ENCODE measurements at places on chromosomes 2 and 18.

GRCh38 chr2:219789476-219789875, 162.0 kb downstream of the SLC4A3 start:
- no peak for DNase-seq

DNA sequence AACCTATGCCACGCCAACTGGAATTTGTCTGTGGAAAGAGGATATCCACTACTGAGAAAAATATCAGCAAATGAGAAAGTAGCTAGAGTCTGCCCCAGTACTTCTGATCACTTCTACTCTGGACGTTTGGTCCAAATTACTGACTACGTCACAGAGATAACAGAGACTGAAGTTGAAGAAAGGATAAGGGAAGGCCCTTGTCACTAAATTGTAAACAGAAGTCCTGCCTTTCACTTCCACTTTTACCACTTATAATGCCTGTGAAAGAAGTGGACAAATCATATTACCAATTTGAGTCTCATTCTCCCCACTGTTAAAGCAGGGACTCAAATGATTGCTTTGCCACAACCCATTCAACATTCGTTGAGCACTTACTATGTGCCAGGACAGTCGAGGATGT, 173.9 kb upstream of the ERBB4 start:
- DNase-seq = no peak

DNA sequence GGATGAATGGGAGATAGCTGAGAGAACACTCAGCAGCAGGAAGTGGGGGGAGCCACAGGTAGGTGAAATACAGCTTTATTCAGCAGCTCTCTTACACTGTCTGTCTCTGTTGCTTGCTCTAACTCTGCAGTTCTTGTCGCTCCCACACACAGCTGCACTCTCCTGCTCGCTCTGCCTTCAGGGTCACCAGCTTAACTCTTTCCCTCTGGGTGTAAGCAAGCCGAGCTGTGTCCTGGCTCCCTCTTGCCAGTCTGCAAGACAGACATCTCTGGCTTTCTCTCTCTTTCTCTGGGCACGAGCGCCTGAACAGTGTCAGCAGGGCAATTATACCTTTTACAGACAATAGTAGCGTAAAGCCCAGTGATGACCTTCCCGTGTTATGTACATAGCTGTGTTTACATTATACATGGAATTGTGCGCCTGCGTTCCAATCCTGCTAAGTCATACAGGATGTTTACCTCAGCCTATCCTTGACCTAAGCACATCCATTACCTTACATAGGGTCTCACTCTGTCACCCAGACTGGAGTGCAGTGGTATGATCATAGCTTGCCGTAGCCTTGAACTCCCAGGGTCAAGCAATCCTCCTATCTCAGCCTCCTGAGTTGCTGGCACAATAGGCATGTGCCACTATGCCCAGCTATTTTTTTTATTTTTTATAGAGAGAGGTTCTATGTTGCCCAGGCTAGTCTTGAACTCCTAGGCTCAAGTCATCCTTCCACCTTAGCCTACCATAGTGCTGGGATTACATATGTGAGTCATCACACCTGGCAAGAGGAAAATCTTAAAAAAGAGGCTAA, 57.8 kb upstream of the CHN1 start:
- DNase-seq = peak; percentile 2

DNA sequence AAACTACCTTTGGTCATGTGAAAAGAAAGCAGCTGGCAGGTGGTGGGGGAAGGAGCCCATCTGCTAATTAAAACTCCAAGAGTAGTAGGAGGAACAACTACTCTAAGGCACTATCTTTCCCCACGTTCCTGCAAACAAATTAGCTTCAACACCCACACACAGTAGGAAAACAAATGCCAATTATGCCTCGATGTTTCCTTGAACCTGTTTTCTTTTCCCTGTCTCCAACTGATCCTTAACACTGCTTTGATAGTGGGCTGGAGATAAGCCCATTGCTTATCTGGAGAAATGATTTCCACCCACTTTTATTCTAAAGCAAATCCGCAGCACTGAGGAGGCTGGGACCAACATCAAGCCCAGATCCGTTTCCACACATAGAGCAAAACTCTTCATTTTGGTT, 36.0 kb downstream of the DDX18 start:
- no peak for DNase-seq

GRCh38 chr18:33135951-33136660, 304.4 kb downstream of the CCDC178 start:
- DNase-seq = no peak

DNA sequence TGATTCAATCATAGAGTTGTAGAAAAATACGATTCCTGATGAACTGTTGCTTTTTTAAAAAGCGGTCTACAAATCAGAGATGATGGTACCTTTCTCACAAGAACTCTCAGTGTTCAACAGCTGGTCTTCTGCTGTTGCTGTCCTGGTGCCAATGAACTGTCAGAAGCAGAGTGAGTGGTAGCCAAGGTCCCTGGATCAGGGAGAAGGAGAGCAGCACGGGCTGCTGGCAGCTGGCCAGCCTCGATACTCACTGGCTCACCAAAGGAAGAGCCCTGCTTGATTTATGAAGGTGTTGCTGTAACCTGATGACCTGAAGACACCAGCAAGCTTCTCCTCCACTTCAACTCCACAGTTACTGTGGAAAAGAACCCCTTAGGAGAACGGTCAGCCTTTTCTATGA, 300.8 kb upstream of the SOX11 start:
- peak; percentile 9 for DNase-seq

DNA sequence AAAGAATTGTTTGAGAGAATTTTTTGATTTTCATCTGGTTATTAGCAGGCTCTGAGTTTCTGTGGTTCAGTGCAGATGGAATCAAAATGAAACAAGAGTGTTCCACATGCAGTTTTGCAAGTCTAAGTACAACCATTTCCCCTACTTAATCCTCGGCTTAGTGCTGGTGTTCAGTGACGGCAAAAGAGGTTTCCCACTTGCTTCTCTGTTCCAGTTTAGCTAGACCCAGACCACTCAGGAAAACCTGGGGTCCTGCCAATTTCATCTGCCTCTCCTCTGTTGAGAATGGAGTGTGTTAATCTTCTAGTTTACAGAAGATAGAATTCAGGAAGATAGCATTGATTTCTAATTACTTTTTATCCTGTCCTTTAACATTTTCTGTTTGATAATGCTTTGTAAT, 996.2 kb upstream of the FANCL start:
- DNase-seq = no peak

GRCh38 chr2:17101596-17101995, 416.6 kb downstream of the RAD51AP2 start:
- DNase-seq = no peak

DNA sequence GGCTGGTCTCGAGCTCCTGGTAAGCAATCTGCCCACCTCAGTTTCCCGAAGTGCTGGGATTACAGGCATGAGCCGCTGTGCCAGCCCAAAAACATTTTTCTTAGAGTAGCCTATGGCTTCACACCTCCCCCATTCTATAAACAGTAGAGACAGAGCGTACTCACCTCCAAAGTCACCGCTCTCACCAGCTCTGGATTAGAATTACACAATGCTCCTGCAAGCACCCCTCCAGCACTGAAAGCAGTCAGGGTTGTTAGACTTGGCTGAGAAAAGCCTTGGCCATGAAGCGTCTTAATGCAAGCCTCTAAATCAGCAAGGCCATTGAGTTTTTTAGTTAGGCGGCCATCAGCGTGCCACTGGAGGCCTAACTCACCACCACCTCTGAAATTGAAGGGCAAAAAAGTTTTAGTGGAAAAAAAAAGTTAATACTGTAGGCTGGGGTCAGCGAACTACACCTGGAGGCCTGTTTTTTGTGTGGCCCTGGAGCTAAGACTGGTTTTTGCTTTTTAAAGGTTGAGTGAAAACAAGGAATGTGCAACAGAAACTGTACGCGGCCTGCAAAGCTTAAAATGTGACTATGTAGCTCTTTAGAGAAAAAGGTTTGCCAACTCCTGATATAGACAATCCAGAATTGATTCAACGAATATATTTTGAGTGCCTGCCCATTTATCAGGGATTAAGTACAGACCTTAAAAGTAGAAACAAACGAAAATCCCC, 34.6 kb downstream of the PREPL start:
- DNase-seq = no peak

DNA sequence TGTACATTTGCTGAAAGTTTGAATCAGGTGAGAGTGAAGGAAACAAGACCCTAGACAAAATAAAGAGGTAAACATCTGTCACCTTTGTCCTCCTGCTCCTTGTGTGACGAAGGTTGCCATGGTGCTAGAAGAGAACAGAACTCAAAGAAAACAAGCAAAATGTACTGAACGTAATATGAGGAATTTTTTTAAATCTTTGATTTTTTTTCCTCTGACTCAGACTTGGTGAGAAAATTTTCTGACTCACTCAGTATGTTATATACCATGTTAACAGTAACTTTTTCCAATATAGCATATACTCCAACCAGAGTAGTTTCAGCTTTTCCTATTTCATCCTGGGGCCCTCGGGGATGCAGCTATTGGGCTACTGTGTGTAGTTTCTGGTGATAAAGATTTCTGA, 2114.6 kb upstream of the PIK3C3 start:
- no peak for DNase-seq

GRCh38 chr18:56468396-56468795, 170.0 kb downstream of the TXNL1 start:
- DNase-seq = no peak

DNA sequence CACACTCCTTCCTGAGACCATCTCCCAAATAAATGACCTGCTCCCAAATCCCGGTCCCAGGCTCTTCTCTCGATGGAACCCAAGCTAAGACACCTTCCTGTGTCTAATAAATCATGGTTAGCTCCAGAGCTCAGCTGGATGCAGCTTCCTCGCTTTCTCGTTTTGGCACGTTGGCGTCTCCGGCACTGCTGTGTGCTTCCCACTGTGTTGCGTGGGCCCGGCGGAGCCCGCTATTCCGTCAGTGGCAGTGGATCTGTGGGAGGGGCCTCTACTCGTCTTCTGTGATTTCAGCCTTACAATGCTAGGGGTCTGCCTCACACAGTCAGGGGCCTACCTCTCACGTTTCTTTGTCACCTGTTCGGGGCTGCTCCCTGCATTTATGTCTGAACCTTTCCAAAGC, 29.4 kb upstream of the YWHAQ start:
- DNase-seq = no peak
